ENCODE measurements at places on chromosomes 7 and 10.
A peak's percentile ranks its signal among the peaks of the same experiment; 100 is the strongest.

DNA sequence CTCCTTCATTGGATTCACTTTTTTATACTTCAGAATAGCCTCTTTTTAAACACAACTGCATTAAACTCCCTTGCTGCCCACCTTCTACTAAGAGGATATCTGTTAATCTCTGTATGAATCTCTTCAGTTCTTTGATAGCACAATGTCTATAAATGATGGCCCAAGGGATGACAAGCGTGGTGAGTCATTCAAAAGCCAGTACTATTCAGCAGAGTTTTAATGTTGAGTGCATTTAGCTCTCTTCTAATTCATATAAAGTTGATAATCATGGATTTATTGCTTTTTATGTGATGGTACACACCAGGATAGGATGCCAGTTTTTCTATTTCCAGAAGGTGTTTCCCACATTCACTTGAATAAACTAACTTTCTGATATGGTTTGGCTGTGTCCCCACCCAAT is 57.4 kb upstream of the HECTD2 start:
- DNase-seq: no peak

GRCh38 chr7:85114342-85114741 is 72.5 kb downstream of the SEMA3D start:
- DNase-seq: no peak

- no peak for DNase-seq
Observed at GRCh38 chr10:129761197-129761972, 202.7 kb downstream of the EBF3 start.

GRCh38 chr7:66036788-66037187 is 38.8 kb upstream of the ASL start:
- no peak for DNase-seq

DNA sequence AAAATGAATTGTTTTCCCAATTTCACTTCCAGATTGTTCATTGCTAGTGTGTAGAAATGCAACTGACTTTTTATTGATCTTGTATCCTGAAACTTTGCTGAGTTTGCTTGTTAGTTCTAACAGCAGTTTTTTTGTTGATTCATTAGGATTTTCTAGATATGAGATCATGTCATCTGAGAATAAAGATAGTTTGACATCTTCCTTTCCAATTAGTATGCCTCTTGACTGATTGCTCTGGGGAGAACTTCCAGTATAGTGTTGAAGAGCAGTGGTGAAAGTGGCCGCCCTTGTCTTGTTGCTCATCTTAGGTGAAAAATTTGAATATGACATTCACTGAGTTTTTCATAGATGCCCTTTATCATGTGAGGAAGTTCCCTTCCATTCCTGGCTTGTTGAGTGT is 11.9 kb upstream of the SUN1 start:
- DNase-seq: no peak

DNA sequence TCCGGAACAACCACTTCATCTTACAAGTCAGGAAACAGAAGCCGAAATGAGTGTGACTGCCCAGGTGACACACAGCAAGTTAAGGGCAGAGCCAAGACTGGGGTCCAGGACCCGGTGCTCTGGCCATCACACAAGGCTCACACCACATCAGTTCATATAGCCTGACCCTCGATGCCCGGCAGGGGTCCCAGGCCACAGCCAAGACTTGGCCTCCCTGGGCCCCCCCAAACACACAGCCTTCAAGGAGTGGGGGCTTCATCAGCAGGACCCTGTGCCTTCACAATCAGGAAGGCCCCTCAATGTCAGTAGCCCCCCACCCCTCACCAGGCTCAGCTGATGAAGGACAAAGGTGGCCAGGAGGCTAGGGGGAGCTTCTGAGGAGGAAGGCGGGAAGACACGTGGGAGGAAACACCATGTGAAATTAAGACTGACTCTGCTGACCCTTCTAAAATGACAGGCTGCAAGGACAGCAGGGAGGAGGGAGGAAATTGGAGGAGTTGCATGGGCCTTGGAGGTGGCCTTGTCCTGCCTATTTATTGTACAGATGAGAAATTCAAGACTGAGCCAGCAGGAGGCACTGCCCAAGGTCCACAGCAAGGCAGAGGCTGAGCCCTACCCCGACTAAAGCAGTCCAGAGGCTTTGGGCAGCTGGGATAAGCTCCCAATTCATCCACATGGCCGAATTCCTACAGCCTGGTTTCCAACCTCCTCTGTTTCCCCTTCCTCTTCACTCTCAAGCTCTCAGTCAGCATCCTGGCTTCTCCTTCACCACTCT is 216.1 kb upstream of the ZMIZ1 start:
- DNase-seq: no peak

DNA sequence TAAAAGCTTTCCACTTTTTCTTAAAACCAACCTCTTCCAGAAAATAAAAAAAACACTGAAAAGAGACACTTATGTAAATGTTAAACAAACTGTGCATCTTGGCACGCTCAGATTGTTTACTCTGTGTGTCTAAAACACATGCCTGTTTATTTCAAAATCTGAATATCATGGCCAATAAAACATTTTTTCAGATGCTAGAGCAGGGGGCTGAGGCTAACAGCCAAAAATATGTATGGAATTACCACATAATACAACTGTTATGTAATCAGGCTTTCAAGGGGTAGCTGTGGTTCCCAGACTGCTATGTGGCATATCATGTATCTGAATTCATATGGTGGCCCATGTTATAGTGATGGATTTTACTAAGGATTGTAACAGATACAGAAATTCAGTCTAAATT is 130.4 kb downstream of the HIBADH start:
- peak; percentile 56 for DNase-seq

- no peak for DNase-seq
Observed at GRCh38 chr7:86949052-86949778, 110.2 kb downstream of the ELAPOR2 start.

- DNase-seq: no peak
Observed at GRCh38 chr7:152312316-152312715, 123.5 kb downstream of the KMT2C start.

DNA sequence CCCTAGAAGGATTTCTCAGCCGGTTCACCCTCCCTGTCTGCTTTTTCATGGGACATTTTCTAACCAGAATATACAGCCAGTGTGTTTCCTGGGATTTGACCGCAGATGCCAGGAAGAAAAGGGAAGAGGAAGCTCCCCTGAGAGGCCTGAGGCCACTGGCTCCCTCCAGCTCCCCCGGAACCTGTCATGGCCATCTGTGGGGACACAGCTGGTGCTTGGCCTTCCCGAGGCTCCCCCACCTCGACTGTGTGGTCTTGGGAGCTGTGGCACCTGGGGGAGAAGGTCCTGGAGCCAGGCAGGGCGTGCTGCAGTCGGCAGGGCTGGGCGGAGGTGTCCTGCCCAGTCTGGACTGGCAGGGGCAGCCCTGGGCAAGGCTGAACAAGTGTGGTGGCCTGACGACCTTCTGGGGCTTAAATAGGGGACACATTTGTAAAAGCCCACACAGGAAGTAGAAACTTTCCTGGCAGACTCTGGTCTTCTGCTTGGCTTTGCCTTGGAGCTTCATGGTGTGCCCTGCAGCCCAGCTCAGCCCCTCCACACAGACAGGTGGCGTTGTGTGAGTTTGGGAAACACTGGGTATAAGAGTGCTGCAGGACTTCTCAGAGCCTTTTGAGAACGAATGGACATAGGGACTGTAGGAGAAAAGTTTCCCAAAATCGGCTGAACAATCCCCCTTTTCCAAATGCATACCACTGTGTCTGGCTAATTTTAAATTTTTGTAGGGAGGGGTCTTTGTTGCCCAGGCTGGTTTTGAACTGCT is 6.8 kb downstream of the BRI3 start:
- no peak for DNase-seq

- DNase-seq: no peak
Observed at GRCh38 chr7:30896036-30896435, 15.6 kb upstream of the AQP1 start.

GRCh38 chr7:41182782-41183181 is 520.1 kb downstream of the INHBA start:
- DNase-seq: no peak

- DNase-seq: no peak
Observed at GRCh38 chr10:70634011-70634410, 31.5 kb upstream of the PRF1 start.

DNA sequence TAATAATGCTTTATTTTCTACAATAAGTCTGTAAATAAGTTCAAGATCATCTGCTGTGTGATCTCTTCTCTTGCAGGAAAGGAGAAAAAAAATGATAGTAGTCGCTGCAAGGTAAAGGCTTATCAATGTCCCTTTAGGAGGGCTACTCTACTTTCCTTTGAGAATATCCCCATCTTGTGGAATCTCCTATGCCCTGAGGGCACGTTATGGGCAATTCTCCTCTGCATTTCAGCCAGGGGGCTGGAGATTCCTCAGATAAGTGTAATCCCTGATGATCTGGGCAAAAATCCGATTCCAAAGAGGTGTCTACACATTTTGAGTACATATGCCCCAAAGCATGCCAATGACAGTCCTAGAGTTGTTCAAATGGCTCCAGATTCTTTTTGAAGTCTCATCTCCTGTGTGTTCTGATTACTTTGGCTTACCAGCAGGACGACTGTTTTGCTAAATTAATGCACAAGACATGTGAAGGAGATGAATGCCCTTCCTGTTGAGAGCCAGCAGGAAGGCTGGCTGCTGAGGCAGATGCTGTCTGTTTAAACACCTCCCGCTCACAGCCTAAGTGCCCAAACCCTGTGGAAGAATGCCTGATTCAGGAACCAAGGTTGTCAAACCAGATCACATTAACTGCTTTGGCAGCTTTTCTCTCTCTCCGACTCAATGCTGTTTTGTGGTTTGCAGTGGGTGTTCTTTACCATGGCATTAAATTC is 171.2 kb upstream of the COL1A2 start:
- DNase-seq: peak; percentile 47

GRCh38 chr7:151470711-151471110 is 30.8 kb upstream of the CRYGN start:
- no peak for DNase-seq

GRCh38 chr7:76356823-76357222 is 2.0 kb downstream of the YWHAG start:
- no peak for DNase-seq

DNA sequence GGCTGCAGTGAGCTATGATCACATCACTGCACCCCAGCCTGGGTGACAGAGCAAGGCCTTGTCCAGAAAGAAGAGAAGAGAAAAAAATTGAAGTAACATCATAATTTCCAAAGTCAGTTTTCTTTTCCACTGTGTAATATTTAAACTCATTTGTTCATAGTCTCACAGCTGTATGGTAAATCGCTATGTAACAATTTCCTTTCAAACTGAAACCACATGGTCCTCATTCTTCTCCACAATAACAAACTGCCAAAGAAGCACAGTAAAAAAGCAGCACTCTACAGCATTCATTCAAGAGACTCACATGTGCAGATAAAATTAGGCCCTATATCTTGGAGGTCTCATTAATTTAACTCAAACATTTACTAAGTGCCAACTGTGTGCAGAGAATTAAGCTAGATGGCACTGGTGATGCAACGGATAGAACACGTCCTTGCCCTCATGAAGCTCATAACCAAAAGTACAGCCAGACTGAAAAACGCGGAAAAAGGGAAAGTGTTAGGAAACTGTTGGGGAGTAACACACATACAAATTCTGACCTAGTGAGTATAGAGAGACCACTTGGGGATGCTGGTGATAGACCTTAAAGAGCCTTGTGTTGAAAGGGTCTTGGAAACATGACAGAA is 174.0 kb upstream of the KCTD7 start:
- DNase-seq: no peak

DNA sequence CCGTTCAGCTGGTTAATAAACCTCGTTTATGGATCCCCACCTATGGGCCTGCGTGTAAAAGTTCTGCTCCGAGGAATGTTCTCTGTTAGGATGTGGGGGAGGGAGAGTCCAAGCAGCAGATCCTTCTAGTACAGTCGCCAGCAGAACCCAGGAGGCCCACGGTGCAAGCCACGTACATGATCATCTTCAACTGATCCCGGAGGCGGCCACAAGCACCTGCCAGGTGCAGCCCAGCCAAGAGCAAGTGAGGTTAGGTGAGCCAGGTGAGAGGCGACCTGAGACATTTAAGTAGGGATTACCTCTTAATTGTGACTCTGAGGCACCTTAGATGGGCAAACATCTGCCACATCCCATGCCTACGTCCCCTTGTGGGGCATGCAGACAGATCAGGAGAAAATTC is 18.0 kb upstream of the FGFR2 start:
- DNase-seq: no peak
